Naive B cell (primary cell): ENCODE measurements at places on chromosomes 11 and 22.

GRCh38 chr11:72380132-72380503 is 54.2 kb downstream of the CLPB start:
- DNase-seq = no peak

GRCh38 chr11:65321828-65322485 is 7.3 kb downstream of the CDC42EP2 start:
- DNase-seq = no peak

GRCh38 chr11:18196532-18196931 is 23.9 kb downstream of the MRGPRX4 start:
- DNase-seq = no peak

GRCh38 chr22:17578136-17578754 is 14.9 kb downstream of the SLC25A18 start:
- DNase-seq = no peak

DNA sequence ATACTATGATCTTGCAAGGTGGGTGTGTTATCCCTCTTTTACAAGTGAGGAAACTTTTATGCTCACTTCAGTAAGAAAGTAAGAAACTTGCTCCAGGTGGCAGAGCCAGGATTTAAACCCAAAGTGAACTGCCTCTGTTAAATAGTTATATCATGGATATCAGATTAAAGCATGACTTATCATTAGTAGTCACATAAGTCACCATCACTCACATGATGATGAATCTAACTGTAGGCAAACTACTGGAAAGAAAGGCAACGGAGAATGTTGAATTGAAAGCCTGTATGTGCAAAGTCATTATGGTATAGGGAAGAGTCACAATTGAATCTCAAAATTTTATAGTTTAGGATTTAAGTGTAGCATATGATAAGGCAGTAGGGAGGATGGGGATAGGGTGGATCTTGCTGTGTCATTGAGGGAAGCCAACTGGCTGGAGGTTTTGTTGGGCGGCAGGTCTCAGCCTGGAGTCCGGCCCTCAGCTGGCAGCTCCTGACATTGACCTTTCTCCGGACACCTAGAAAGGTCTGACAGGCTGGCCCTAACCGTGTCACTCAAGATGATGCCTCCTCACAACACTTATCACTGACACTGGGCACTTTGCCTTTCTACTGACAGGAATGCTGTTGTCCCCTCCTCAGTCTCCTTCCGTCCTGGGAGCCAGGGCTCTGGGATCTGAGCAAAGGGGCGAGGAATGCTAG is 98.3 kb downstream of the EMSY start:
- DNase-seq = no peak

DNA sequence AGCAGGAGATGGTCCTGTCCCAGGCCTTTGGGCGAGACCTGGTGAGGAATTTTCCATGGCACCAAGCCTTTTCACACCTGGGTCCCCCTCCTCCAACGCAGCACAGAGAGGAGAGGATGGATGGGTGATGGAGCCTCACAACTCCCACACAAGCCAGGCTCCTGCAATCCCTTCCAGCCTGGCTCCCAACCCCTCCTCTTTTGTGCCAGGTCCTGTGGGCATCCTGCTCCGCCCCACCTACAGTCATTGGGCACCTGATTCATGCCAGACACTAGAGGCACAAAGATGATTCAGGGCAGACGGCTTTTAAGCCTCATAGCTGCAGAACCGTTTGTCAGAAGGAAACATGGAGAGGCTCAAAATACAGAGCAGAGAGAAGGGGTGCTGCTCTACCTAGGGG is 16.1 kb upstream of the MYRF start:
- no peak for DNase-seq

DNA sequence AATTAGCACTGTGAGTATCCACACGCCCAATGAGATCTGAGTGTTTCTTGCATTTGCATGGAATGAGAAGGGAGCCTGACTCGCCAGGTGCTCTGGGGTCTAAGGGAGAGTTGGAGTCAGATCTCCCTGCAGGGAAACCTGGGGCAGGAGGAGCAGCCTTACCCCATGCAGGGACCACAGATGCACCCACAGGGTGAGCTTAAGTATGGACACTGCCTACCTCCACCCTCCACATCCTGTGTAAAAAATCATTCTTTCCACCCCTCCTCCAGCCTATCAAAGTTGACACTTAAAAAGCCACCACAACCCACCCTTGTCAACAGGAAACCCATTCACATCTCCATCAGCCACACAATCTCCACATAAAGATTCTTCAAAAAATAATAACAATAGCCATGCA is 67.0 kb upstream of the IGLL5 start:
- DNase-seq = no peak

DNA sequence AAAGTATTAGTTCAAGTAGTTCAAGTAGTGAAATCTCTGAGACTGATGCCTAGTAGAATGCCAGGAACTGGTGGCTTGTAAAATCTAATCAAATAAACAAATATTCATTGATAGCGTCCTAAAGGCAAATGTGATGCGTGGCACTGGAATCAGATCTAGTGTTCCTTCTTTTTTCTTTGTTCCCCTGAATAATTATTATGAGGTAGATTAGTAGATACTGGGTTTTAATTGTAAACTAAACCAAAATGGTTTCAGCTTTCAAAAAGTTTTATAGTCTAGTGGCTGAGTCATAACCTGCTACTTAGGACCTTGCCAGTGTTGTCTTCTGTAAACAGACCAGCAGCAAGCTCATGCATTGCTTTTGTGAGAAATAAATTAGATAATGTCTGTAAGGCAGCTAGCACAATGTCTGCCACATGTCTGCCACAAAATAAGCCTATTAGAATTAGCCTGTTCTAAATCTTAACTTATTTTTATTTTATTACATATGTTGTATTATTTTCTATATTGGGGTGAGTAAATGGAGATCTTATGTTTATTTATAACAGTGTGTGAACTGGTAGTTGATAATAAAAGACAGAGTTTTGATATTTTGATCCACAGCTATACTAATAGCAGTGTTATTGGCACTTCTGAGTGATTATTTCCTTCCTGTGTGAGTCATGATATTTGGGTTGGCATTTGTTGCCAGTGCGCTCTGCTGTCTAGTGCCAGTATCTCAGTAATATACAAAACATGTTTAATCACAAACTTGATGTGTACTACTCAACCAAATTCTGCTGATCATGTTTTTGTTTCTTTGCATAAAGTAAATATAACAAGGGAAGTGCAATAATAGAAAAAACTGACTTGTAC is 135.7 kb downstream of the TMEM135 start:
- no peak for DNase-seq

DNA sequence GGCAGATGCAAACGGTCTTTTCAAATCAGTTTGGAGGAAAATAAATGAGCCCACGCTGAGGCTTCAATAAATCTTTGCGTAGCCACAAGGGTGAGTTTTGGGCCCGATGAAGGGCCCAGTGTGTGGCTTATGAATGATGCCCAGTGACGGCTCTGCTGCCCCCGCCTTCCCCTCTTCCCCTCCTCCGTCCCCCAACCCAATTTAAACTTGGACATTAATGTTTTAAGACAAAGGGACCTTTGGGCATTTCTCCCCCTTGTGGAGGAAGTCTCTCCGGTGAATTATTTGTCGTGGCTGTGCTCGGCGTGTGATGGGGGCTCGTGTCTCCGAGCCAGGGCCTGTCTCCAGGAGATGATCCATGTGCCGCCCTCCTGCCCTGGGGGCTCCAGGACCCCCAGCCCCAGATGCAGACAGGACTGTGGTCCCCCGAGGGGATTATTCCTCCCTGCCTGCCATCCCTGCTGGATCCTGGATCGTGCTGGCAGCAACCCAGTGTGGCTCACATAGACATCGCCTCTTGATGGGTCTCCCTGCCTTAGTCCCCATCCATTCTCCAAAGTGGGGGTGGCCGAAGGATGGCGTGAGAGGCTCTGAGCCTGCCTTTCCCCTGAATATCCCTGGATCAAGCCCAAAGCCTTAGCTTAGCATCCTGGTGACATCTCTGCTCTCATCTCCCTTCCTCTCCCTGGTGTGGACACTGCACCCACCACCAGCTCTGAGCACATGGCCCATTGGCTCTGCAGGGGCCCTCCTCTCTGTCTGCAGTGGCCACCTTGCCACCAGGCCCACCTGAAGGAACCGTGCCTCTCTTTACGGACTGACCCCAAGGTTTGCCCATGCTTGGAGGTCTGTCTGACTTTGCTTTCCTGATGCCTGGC is 56.4 kb downstream of the SMIM38 start:
- DNase-seq = no peak

- no peak for DNase-seq
Observed at GRCh38 chr11:44814881-44815592, 88.3 kb downstream of the TSPAN18 start.

DNA sequence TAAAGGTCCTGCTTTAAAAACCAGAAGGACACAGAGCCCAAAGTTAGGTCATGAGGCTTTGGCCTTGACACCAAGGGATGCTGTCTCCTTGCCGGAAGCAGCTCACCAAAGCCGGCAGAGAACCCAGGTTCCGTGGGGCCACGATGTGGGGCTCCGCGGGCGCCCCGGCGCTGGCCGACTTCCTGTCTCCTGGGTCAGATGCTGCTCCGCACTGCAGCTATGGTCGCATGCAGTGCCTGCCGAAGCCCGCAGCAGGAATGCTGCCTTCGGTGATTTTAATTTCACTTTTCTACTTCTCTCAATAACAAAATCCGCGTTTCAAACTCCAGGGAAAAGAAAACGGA is 454 bp upstream of the OTUB1 start:
- peak; percentile 67 for DNase-seq

- no peak for DNase-seq
Observed at GRCh38 chr11:122814401-122814800, 23.9 kb upstream of the CRTAM start.

- DNase-seq = no peak
Observed at GRCh38 chr11:112831969-112832766, 129.1 kb upstream of the NCAM1 start.

GRCh38 chr11:134781380-134781866 is 369.4 kb upstream of the B3GAT1 start:
- no peak for DNase-seq

DNA sequence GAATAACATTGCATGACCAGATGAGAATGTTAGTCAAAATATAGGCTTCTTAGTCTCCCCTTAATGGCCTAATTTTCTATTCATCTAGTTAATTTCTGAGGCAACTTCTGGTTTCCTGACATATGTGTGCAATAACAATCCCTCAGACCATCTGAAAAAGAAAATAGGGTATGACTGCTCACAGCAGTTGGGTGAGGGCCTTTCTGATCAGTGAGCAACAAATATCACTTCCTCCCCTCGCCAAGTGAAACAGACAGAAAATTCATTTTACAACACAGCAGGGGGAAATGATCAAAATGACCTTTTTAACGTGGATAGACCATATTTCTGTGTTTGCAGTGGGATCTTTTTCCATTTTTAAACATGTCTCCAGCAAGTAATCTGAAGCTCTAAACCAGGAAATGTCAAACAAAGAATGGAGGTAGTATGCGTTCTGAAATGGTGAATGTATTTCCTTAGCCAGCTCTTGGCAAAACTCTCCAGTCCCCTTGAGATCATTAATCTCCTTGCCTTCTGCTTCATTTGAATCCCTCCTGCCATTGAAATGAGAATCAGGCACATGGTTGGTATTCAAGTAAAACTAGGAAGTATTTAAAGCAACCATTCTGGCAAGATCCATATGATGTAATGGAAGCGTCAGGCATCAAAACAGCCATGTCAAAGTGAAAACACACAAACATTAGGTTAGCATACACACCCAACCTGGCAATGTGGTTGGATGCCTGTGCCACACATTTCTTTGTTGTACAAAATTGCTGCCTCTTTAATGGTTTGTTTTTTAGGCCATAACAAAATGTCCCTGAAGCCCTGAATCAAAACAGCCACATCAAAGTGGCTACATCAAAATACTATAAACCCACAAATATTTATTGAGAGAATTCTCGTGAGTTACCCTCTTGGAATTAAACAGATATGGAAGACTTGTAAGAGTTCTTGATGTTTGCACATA is 100.1 kb downstream of the SLC1A2 start:
- no peak for DNase-seq

DNA sequence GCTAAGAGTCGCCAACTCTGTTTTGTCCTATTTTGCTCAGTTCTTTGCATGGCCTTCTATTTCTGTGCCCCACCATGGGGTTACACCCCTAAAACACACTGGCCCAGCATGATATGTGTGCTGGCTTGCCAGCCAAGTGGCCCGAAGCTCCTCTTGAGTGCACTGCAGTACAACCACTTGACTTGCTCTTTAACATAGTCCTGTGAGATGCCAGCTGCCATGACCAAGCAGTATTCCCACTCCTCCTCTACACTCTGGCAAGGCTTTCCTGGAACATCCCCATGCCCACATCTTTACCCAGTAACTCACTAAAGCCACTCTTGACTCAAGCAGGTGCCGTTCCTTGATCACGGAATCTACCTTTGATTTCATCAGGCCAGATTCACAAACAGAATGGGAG is 102.9 kb upstream of the GAL start:
- DNase-seq = no peak

GRCh38 chr11:92557879-92558278 is 333.3 kb downstream of the FAT3 start:
- DNase-seq = no peak

DNA sequence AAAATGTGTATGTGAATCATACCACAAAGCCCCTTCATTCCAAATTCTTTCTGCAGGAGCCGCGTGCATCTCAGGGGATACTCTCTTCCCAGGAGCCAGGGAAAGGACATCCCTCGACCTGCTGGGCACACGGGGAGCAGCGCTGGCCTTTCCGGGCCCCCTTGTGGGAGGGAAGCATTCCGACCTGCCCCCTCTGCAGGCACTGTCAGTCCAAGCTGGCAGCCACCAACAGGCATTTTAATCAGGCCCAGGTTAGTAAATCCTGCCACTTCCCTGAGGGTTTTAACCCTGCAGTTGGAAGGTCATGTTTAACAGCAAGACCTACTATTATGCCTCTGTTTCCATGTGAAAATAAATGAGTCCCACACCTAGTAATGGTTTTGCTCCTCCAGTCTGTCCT is 391.5 kb downstream of the SHANK2 start:
- DNase-seq = no peak

DNA sequence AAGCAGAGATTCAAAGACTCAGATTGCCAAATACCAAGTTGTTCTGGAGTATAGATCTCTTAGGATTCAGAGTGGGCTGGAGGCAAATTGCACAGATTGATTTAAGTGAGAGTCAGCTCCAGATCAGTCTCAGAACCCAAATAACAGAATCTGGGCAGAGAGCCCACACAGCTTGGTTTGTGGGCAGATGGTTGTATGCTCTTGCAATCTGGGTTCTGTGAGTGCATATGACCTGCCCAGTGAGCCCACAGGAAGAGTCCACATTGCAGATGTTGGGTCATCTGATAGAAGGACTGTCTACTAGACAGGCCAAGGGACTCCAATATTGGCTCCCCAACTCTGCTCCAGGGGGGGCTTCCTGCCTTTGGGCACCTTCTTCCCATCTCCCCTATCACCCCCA is 65.9 kb downstream of the ADAMTS15 start:
- no peak for DNase-seq

DNA sequence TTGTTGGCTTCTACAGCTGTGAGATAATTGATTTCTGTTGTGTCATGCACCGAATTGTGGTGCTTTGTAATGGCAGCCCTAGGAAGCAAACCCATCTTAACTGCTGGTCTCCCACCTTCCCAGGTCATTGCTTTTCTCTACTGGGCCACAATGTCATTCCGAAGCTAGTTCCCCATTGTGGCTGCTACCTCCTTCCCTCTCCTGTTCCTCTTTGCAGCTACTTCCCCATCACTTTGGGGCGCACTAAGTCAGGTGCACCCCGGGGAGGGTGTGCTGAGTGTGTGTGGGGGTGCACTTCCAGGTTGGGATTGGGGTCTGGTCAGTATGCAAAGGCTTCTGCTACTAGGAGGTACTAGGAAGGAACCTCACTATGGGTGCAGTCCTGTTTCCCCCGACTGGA is 109.3 kb downstream of the ST3GAL4 start:
- peak; percentile 29 for DNase-seq
